ENCODE measurements at places on chromosomes 2 and 18.
A peak's percentile ranks its signal among the peaks of the same experiment; 100 is the strongest.

- no peak for DNase-seq
These were observed 155.9 kb downstream of the LAMA3 start for GRCh38 chr18:23844991-23845680.

GRCh38 chr2:202072226-202072625 is 829 bp upstream of the KIAA2012 start:
- no peak for DNase-seq

- no peak for DNase-seq
These were observed 175.6 kb downstream of the SUCLG1 start for GRCh38 chr2:84283506-84283905.

DNA sequence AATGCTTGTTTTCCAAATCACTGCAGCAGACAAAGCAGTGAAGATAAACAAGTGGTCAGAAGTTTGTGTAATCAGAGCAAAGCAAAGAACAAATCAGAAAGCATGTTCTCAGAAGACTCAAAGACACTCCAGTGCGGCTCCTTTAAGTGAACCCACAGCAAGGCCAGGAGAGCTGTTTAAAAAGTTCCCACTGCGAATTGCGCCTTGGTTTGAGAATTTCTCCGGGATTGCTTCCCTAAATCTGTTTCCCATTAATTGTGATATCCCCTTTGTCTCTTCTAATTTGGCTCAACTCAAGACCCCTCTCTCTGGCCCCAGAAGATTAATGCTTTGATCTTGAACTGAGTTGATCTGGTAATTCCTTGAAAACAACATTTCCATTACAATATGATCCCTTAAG is 122.4 kb upstream of the BCL2L11 start:
- peak; percentile 48 for DNase-seq

DNA sequence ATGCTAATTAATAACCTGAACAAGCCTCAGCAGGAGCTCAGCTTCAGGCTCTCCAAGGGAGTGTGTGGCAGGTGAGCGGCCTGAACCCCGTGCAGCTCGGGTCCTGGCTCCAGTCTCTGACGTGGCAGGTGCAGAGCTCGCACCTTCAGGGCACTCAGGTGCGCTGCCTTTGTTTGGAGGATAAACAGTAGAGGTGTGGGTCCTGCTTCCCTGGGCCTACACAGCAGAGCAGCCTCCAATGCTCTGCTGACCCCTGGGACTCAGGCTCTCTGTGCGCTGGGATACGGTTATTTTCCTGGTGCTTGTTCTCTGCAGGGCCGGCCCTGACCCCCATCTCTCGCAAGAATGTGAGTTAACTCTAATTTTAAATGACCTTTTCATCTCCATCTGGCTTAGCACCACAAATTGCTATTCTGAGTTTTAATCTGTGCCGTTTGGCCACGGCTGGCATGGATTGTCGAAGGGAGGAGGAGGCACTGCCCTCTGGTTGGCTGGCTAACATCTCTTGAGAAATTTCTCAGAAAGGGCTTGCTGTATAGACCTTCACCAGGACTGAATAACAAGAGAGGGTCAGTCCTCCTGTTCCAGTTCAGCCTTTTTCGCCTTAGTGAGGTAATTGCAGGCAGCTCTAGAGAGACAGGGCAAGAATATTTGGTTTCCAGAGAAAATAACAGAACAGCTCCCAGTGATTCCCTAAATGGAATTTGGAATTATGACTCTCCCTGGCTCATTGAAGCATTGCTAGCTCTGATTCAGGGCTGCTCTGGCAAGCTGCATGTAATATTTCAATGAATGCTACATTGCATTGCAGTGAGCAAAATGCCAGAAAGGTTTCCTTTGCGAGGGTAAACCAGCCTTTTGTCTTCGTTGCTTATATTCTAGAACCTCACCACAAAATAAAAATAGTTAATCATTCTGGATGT is 161.8 kb downstream of the DCDC2C start:
- DNase-seq = peak; percentile 58
